Substantia nigra (tissue), 51 donors: ENCODE measurements at places on chromosomes 11 and 22.

GRCh38 chr22:22823131-22823810, 64.3 kb upstream of the IGLL5 start:
- DNase-seq = no peak

GRCh38 chr11:71284525-71285092, 32.2 kb upstream of the SHANK2 start:
- DNase-seq = no peak

GRCh38 chr22:42114721-42115120, 15.9 kb downstream of the CYP2D6 start:
- no peak for DNase-seq

DNA sequence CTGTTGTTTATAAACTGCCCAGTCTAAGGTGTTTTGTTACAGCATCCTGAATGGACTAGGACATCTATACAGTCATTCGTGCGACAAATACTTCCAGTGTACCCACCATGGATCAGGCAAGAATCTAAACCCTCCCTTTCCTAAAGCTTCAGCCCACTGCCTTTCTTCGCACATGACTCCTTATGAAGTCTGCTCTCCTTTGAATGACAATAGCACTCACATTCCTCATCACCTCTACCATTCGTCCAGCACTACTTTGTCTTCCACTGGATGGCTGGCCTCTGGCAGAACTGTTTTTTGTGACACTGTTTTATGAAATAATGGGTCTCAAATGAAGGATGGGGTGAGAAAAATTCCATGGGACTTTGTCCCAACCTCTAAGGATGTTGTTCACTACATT, 89.8 kb upstream of the LIN7C start:
- no peak for DNase-seq

DNA sequence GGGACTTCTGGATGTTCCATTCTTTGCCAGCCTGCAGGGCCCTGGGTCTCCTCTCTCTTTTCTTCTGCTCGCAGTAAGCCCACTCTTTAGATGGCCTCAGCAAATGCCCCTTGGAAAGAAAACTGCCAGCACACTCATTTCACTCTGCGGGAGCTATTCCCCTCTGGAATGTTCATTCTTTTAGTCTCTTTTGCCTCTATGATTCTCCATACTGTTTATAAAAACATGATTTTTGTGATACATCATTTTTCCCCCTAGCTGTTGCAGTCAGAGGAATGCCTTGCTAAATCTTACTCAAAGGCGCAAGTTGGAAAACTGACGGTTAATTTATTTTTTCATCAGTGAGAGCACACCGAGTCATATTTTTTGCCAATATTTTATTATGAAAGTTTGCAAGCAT, 184.9 kb downstream of the SNX19 start:
- DNase-seq = no peak
